ENCODE measurements at places on chromosomes 1 and 21.

DNA sequence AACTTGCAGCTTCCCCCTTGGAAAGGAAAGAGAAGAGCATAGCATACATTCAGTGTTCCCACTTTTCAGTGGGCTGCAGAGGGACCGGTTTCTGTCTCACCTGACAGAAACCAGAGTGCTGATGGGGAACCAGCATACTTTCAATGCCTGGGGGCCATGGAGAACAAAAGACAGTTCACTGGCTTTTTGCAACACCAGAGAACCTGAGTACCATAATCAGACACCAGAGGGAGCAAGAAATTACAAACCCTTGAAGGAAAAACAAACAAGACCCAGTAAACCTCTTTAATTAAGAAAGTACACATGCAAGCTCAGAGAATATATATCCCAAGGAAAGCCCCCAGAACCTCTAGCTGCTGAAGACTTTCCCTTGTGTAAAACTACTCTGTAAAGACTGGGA is 51.1 kb downstream of the CSMD2 start:
- no peak for DNase-seq

DNA sequence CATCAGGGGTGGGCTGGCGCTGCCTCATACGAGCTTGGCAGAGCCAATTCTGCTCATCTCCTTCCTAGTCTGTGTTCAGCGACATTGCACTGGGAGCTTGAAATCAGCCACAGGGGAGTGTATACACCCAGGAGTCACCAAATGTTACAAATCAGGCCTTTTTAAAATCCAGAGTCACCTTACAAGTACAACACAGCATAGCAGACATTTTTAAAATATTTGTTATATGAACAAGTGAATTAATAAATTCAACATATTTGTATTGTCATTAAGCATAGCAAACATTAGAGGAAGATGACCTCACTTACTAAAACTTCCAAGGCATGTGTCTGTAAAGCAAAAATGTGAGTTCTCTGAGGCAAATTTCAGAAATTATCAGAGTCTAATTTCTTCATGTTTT is 210.0 kb downstream of the HLX start:
- DNase-seq = no peak

GRCh38 chr21:40117236-40117635 is 250.0 kb downstream of the PCP4 start:
- DNase-seq = no peak

- no peak for DNase-seq
These were observed 593.2 kb downstream of the LRRIQ3 start for GRCh38 chr1:73604739-73605138.
